ENCODE measurements at places on chromosomes 5 and 9. TPM values are rescaled to one million over a fixed set of nuclear protein-coding genes. Genes with fewer than 3 reads are reported as not detected.

Gene CA9
- total RNA-seq: not detected

Gene HK3
- total RNA-seq: not detected

Gene PCDHB8
- total RNA-seq: 1.2 TPM

Gene CARD6
- total RNA-seq: 18.0 TPM

Gene EGFL7
- 4.5 TPM for total RNA-seq

Gene FOXD4L6
- total RNA-seq: not detected

Gene SPATA31A3
- not detected for total RNA-seq

Gene PPP2R2B
- not detected for total RNA-seq

Gene INSL6
- total RNA-seq: not detected

Gene SGCD
- 81.6 TPM for total RNA-seq

Gene CDC25C
- total RNA-seq: 0.65 TPM

Gene OLFM1
- total RNA-seq: 0.85 TPM

Gene C5orf52
- not detected for total RNA-seq

Gene CNOT6
- total RNA-seq: 7.0 TPM

Data from hair follicle dermal papilla cell (primary cell).